DMS53 (cell line): ENCODE measurements at places on chromosomes 12 and 14.
A peak's percentile ranks its signal among the peaks of the same experiment; 100 is the strongest.

- peak; percentile 94 for DNase-seq
These were observed 59.3 kb downstream of the C14orf132 start for GRCh38 chr14:96098309-96098998.

DNA sequence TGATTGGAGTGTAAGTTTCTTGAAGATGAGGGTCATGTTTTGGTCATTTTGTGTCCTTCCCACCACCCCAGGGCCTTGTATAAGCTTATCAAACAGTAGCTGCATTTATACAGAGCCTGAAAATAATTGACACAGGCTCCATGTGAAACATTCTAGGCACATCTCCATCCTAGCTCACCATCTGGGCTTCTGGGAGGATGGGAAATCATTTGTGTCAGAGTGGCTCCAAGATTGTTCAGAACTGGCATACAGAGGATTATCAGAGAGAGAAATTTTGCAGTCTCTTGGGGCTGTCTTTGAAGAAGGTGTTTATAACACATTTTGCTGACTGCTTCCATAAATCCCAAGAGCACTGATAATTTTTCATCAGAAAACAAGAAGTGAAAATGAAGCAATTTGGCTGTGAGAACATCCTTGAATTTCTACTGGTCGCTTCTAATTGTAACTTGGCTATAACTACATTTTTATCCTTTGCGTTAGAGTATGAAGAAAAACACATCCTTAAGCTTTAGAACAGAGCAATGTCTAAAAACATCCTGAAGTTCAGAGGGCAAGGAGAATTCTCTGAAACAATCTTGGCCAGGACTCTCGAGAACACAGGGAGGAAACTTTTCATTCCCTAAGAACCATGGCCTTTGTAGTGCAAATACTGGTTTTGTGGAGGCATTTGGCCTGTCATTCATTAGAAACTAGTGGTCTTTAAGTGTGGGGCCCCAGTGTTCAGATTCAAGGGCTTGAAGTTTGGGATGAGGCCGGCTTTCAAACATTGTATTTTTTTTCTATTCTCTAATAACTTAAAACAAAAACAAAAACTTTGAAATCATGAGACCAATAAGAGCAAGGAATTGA lies 151.1 kb downstream of the DACT1 start:
- DNase-seq = no peak

- DNase-seq = no peak
These were observed 20.9 kb upstream of the GPRC5A start for GRCh38 chr12:12870465-12870864.

DNA sequence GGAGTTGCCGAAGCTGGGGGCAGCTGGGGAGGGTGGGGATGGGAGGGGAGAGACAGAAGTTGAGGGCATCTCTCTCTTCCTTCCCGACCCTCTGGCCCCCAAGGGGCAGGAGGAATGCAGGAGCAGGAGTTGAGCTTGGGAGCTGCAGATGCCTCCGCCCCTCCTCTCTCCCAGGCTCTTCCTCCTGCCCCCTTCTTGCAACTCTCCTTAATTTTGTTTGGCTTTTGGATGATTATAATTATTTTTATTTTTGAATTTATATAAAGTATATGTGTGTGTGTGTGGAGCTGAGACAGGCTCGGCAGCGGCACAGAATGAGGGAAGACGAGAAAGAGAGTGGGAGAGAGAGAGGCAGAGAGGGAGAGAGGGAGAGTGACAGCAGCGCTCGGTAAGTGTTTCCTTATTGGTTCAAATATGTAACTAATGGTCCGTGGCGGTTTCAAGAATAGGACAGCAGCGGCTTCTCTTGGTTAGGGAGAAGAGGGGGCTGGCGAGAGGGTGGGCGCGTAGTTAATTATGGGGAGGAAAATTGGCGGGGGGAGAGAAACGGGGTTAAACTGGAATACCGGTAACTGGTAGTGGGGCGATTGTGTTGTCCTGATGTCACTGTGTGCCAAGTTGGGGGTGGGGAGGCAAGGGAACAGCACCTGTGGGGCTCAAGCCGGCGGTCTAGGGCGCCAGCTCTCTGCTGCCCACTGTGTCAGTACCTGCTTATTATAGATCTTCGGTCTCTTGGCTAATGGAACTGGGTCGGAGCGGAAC lies 8.4 kb downstream of the HOXC8 start:
- DNase-seq = peak; percentile 78

DNA sequence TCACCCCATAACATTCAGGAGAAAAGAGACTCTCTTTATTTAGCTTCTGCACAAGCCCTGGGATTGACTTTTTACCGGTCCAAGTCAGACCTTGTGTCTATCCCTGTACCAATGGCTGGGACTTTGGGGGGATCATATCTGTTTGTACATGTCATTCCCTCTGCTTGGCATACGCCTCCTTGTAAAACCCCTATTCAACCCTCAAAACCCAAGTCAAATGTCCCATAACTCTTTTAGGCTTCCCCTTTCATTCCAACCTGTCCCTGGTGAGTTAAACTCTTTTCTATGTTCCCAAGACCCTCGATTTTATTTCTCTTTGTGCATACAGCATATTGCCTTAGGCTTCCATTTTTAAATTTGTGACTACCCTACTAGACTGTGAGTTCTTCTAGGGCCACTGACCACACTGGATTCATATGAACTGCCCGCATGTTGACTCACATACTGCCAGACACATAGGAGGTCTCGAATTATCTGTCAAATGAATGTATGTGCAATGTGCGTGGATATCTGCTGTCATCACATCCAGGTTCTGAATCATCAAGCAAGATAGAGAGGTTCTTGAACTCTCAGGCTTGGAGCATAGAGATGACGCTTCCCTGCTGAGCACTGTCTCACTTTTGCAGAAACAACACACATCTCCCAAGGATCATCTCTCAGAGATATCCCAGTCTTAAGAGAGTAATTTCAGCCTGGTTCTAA lies 548.6 kb upstream of the TBX3 start:
- DNase-seq = no peak

DNA sequence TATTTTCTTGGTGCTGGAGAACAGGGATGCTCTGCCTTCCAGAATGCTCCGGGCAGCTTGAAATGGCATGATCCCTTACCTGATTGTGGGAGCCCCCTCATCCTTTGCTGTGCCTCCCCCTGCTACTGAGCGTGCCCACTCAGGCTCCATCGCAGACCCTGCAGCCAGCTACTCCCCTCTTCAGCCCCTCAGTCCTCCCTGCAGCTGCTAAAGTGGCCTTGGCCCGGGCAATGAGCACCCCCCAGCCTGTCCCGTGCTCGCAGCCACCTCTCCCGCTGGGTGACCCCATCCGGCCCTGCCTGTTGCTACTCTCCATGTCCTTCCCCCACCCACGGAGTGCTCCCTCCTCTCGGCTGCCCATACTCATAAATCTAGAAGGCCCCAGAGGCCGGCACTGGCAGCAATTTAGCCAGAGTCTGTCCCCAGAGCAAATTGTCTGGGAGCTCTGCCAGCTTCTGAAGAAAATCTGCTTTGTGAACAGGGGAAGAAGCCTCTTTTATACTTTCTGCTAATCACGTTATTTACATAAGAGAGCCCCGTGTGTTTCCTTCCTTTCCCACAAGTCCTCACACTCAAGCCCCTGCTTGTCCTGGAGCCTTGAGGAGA lies 143.7 kb upstream of the FRMD6 start:
- no peak for DNase-seq

GRCh38 chr12:7096006-7096932 lies 4.0 kb upstream of the C1R start:
- peak; percentile 55 for DNase-seq

- DNase-seq = no peak
These were observed 875 bp downstream of the MFAP5 start for GRCh38 chr12:8661751-8662150.

- DNase-seq = no peak
These were observed 994 bp downstream of the SRP54 start for GRCh38 chr14:34983786-34984185.

DNA sequence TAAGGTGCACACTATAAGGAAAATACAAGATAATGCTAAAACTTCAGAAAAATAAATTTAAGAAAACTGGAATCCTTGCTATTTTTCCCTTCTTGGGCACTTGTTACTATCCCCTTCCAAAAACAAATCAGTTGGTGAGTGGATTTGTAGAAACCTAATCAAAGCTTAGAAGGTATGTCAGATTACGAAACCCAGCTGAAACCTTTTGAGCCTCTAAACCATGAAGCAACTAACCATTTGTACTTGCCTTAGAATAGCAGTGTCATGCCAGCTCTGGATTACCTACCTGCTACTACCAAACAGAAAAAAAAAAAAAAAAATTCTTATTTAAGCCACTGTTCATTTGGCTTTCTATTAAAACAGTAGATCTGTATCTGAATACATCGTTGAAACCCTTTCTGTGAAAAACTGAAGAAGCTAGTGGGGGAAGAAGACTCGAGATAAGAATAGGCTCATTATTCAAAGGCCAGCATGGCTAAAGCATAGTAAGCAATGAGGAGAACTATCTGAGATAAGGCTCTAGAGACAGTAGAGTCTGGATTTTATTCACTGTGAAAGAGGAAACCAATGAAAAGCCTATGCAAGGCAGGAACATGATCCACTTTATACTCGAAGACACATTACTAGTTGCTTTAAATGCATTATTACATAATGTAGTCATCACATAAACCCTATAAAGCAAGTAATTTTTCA lies 30.2 kb downstream of the OSBPL8 start:
- DNase-seq = no peak

DNA sequence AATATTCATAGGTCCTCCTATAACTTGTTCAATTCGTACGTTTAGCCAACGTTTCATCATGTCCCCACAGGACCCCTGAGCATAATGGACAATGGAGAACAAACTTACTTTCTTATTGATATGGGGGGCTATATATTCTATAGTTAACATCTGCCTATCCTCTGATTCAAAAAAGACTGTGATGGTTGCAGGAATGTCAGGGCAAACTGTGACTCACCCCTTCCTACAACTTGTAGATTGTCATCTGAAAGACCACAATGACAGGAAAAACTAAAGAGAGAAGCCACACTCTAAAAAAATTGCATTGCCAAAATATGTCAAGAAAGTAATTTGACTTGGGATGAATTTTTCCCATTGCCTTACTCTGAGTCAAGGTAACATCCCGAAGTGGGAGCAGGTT lies 50.8 kb downstream of the CATSPERB start:
- no peak for DNase-seq

GRCh38 chr14:101719045-101719645 lies 42.4 kb upstream of the PPP2R5C start:
- no peak for DNase-seq

DNA sequence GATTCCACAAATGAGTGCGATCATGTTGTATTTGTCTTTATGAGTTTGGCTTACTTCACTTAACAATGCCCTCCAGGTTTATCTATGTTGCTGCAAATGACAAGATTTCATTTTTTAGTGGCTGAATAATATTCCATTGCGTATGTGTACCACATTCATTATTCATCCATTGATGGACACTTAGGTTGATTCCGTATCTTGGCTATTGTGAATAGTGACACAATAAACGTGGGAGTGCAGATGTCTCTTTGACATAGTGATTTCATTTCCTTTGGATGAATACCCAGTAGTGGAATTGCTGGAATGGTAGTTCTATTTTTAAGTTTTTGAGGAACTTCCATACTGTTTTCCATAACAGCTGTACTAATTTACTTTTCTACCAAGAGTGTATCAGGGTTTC lies 23.5 kb downstream of the AKAP6 start:
- no peak for DNase-seq

DNA sequence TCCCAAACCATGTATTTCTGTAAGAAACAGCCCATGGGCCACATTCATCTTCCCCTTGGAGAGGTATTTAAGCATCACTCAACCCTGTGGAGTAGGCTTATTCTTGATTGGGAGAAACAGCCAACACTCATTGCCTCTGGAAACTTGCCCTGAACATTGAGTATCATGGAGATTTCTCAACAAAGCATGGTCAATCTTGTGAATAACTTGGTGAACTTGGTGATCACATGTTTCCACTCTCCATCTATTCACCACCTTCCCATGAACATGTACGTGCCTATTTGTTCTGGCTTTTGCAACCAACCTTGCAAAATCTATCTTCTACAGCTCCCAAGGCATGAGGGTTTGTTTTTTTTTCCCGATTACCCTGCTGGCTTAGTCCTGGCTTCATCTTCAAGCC lies 163.2 kb downstream of the PAH start:
- DNase-seq = no peak

- DNase-seq = no peak
These were observed 374.9 kb downstream of the GXYLT1 start for GRCh38 chr12:41769810-41770209.

- no peak for DNase-seq
These were observed 625.5 kb downstream of the DIO2 start for GRCh38 chr14:79585845-79586244.

DNA sequence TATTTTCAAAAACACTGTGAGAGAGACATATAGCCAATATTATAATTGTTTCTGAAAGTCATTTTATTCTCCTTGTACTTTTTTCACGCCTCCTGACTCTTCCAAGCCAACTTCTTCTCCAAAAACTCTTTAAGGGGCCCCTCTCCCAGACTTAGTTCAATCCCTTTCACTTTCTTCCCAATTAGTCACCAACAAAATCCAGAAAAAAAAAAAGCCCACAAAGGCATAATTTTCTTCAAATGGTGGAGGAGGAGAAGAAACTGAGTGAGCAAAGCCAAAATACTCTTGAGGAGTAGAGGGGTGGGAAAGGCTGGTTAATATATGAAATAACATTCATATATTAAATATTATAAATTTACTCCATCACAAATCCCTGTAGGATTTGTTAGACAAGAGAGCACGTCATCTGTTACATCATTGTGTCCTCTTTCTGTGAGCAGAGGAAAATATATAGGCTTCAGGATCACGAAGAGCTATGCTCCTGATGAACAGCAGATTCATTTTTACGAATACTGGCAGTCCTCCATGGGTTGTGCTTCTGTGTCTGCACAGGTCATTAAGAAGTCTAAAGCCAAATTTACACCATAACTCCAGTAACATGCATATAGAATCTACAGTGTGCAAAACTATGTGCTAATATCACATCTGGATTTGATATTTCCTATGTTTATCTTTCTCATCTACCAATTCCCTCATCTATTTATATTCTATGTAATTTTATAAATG lies 25.9 kb upstream of the NID2 start:
- DNase-seq = no peak

DNA sequence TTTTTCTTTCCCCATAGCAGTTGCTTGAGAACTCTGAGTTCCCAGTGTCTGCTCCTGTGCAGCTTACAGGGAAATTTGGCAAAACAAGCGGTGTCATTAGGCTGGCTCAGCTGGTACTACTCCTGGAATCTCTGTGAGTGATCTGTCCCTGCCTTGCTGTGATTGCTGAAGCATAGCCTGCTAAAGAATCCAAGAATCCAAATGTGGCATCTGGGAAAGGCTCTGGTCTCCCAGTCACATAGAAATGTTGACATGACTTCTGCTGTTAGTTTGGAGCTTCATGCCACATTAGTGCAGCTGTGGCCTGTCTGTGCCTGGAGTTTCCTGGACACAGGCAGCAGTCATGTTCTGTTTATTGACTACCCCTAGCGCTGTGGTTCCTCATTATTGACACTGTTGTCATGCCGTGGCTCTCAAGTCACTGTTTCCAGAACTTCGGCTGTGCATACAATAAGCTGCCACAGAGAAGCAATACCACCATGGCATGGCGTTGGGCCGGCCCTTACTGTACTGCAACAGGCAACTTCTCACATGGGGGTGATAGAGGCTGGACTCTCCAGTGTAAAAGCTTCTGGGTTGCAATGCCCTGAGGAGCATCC lies 166.8 kb downstream of the MYRFL start:
- DNase-seq = peak; percentile 48
